ENCODE measurements at places on chromosomes 7 and 10.

- DNase-seq = no peak
Observed at GRCh38 chr10:120517196-120517595, 60.2 kb downstream of the PLPP4 start.

GRCh38 chr7:122304996-122305421 lies 459 bp upstream of the FEZF1 start:
- DNase-seq = no peak

DNA sequence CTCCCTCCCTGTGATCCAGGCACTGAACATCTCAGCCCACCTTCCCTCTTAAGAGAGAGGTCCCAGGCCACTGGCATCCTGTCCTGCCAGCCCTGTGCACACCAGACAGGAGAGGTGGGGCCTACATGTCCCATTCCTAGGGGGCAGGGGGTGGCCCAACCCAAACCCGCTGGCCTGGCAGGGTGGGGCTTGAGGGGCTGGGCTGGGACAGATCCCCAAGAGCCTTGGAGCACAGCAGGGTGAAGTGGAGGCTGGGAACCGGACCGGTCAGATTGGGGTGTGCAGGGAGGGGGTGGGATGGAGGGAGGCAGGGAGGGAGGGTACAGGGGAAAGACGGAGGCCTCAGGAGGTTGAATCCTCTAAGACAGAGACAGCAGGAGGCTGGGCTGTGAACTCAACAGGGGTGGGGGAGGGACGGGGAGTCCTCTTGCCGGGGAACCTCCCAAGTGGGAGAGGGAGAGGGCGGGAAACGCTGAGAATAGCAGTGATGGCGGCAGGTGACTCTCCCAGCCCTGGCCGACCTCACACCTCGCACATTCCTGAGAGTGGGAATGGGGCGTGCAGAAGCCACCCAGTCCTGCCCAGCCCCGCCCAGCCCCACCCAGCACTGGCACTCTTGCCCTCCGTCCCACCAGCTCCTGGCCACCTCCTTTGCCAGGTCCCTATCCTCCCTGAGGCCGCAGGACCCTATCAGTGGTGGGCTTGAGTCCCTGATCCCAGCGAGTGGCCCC lies 6.7 kb downstream of the TSC22D4 start:
- DNase-seq = no peak

DNA sequence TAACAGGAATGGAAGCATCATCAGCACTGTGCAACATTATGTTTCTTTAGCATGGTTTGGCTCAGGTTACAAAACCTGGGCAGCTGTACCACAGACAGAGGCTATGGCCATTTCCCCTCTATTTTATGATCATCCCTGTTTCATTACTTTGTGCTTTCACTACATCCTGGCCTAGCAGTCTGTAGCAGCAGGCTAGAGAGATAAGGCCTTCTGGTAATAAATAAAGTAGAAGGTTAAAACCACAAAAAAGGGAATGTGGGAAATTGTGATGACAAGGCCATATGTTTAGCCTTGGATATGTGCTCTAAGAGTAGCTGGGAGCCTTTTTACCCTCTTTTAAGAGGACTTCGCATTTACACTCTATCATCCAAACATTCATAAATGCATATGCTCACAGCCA lies 266.2 kb upstream of the PHF14 start:
- DNase-seq = no peak
